ENCODE measurements at places on chromosomes 5 and 9.

- DNase-seq, result no peak
Measured at GRCh38 chr5:21665524-21665923, 1187.6 kb downstream of the CDH12 start.

- no peak for DNase-seq
Measured at GRCh38 chr9:68546596-68547390, 6.1 kb upstream of the TMEM252 start.

GRCh38 chr5:125583321-125584139 lies 837.1 kb upstream of the ZNF608 start:
- DNase-seq, result no peak

DNA sequence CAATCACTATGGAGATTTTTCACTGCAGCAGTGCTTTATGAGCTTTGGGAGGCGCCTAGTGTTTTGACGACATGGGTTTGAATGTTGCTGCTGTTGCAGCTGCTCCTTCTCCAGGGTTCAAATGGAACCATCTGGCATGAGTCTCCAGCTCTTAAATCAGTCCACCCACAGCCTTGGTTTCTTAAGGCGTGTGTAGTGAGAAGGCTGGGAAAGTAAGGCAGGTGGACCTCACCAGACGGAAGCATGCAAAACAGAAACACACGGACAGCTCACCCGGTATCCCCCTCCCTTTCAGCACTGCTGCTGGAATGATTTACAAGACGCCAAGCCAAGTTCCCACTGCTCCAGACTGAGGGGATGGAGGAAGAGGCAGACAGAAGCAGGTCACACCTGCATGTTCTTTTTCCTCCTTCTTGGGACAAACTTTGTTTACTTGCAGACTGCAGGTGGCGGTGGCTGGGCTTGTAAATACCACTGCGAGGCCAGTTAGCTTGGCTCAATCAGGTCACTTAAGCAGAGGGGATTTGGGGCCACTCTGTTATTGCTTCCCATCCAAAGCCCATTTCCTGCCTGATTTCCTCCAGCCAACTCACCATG lies 47.4 kb downstream of the ADAM19 start:
- no peak for DNase-seq

GRCh38 chr5:5658226-5658625 lies 235.7 kb downstream of the ICE1 start:
- no peak for DNase-seq

DNA sequence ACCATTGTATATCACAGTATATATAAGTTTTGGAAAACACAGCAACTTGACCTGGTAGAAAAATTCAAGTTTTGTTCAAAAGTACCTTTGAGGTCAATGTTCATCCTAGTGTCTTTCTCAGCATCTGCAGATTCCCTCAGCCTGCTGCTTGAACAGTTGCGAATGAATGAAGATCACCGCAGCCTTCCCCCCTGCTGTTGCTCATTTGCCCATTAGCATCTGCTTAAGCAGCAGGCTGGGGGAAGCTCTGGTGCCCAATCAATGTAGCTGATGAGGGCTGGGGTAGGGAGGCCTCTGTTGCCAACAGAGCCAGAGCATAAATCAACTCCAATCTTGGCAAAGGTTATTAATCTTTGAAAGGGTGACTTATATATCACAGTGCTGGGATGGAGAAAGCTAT lies 586.5 kb upstream of the PTPRD start:
- no peak for DNase-seq

GRCh38 chr5:7398596-7399280 lies 2.8 kb downstream of the ADCY2 start:
- no peak for DNase-seq

GRCh38 chr5:37005946-37006540 lies 129.5 kb downstream of the NIPBL start:
- DNase-seq, result no peak

GRCh38 chr5:14552017-14552416 lies 29.6 kb upstream of the OTULINL start:
- no peak for DNase-seq

DNA sequence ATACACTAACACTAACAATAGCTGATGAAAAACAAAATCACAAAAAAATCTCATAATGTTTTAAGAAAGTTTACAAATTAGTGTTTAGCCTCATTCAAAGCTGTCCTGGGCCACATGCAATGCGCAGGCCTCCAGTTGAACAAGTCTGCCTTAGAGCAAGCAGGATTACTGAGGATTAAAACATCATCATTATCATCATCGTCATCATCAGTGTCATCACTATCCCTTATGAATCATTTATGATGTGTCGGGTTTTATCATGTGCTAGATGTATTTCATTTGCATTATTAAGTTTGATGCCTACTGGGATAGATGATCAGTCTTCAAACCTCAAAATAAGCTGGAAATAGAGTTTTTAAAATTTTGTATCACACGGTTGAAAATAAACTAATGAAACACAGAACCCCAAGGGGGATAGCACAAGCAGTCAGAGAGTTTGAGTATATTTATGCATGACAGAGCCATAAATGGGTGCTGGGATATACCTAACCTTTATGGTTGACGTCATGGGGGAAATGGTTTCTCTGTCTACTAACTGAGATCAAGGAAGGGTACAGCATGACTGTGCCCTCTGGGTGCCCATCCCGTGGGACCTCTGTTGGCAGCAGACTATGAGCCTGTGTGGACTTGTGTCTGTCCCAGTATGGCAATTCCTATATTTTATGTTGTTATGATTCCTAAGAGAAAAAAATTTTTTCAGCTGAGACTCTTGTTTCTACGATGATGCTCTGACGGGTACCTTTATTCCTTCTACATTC lies 150.3 kb upstream of the ADRA1B start:
- DNase-seq, result no peak

DNA sequence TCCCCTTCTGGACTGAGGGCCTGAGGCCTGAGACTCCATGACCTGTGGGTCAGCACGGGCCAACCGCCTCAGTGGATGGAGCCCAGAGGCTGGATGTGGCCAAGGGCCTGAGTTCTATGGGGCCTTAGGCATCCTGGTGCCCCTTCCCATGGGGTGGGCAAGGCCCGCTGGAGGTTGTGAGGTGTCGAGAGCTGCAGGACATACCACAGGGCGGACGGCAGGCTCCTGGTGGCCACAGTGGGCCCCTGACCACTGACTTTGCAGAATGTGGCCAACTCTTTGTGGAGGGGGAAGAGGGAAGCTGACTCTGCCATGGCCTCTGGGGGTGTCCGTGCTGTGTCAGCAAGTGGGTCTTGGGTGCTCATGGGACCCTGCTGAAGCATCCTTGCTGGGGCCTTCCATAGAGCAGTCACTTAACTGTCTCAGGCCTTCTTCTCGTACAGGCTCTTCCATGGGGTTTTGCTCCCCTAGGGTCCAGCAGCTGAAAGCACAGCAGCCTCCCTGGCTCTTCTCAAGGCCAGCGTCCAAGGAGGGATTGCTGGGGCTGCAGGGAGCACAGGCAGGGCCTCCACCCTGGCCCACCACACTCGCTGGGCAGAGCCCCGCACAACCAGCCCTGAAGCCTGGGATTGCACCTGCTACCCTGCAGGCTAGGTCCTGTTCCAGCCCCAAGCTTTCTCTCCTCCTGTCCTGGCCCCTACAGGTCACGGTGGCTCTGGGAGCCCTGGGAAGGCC lies 21.6 kb upstream of the SLC9A3 start:
- DNase-seq, result no peak

GRCh38 chr5:73136055-73136562 lies 15.7 kb downstream of the TMEM171 start:
- no peak for DNase-seq

GRCh38 chr5:16546732-16547131 lies 70.1 kb downstream of the RETREG1 start:
- no peak for DNase-seq

GRCh38 chr9:98075332-98075805 lies 18.8 kb downstream of the NANS start:
- peak; percentile 33 for DNase-seq

- DNase-seq, result no peak
Measured at GRCh38 chr5:160427607-160428006, 6.0 kb downstream of the PTTG1 start.

- no peak for DNase-seq
Measured at GRCh38 chr5:143046314-143046713, 276.1 kb downstream of the ARHGAP26 start.

DNA sequence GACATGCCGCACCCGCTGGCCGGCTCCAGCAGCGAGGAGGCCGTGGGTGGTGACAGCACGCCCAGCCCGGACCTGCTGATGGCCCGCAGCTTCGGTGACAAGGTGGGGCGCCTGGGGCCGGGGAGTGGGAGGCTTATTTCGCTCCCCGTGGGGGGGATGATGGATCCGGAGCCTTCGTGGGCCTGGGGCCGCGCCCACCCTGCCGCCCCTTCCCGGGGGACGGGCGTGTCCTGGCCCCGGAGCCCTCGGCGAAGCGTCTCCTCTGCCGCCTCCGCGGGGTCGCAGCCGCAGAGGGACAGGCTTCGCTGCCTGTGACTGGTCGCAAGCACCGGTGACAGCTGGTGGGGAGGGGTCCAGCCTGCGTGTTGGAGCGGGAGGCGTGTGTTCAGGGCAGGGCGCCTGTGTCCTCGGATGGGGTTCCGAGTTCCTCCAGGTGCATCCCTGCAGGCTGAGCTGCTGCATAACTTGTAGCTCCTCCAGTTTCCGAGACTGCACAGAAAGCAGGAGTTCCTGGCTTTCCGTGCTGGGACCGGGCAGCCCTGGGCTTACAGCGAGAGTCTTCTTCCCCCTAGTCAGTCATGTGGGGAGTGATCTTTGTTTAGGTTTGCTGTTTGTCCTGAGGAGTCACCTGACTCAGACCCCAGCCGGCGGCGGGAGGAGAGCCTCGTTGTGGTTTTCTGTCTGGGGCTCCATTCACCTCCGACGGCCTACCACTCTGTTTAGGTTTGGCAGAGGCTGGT lies 666 bp downstream of the SNX30 start:
- DNase-seq, result peak; percentile 27

GRCh38 chr5:78830528-78831046 lies 154.5 kb downstream of the ARSB start:
- no peak for DNase-seq

DNA sequence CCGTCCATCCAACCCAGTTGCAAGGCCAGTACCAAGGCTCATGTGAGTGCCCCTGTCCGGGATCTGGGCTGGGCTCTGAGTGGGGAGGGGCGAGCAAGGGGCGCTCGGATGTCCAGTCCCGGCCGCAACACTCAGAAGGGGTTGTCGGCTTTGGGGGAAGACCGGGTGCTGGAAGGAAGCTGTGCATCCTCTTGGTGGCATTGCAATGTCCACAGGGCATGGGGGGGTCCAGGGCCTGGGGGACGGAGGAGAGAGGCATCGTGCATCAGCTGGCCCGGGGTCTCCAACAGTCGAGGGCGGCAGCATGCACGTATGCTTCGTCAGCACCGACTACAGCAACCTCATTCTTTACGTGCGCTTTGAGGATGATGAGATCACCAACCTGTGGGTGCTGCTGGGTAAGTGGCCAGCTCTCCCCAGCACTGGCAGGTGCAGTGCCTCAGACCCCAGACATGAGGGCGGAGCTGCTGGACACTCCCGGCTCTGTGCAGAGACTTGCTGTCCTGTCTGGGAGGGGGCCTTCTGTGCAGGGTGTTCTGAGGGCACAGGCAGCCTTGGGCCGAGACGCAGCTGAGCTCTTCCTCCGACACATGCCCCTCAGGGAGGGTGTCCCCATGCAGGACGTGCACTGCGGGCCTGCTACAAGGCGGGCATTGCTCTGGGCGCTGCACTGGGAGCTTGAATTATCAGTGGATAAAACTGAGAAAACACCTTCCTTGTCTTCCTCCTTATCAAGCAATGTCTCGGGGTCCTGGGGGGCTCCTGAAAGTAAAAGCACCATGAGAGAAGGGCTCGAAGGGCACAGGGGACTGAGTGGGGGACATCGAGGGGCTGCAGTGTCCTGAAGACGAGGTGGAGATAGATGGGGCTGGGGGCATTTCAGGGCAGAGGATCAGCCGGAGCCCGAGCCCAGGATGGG lies 22.5 kb downstream of the GLT6D1 start:
- no peak for DNase-seq

DNA sequence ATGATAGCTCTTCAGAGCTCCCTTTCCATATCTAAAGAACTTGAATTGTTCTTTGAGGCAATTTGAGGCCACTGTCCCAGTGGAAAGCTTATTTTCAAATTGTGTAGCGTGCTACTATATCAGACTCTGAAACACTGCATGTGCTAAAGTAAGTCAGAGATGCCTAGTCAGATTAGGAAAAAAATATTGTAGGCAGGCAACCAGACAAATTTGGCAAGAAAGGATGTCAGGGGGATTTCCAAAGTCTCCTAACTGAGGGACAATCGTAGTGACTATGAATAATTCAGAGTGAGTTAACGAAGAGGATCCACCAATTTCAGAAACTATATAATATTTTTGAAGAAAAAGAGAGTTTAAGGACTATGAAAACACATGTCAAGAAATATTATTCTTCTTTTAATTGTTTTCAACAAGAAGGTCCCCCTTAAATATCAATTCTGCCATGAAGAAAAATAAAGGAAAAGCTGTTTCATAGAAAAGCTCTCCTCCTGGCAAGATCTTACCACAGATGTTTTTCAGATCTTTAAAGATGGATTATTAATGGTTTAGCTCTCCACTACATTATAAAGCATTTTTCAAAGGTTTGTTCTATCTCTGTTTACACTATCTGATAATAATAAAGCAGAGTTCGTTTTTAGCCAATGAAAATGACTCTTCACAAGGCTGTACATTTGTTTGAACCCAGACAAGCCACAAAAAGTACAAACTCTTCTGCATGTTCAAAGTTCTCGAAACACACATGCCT lies 273.5 kb upstream of the PTGER4 start:
- peak; percentile 49 for DNase-seq

- no peak for DNase-seq
Measured at GRCh38 chr9:83166372-83166771, 103.4 kb upstream of the RASEF start.

- DNase-seq, result no peak
Measured at GRCh38 chr5:55319491-55319890, 11.7 kb downstream of the MTREX start.

DNA sequence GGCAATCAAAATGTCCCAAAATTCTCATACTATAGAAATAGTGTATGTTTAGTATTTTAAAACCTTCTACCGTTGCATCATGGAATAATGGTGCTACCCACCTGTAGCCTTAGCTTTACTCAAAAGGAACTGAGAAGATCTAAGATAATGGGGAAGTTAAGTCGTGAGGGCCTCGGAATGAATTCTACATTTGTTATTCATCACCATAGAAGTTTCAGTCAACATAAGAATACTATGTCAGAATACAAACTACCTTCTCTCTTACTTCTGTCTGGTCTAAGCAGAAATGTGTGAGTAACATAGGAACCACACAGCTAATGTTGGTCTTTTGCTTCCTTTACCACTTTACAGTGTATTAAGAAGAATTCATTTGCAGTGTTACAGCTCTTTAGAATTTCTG lies 43.2 kb downstream of the RFK start:
- DNase-seq, result no peak

DNA sequence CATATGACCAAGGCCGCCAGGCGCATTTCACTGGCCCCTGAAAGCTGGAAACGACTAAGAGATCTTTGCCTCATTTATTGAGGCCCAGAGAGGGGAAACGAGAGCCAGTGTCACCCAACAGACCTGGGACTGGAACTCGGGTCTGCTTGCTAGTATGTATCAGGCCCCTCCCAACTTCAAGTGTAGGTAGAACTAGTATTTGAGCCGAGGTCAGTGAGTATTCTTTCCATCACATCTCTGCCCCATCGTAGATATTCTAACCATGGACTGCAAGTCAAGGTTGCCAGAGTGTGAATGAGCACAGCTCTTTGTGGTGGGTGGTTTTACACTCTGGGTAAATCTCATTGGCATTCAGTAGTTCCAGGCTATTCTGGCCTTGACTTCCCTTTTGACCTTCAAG lies 42.2 kb downstream of the GPR107 start:
- no peak for DNase-seq
